ENCODE measurements at places on chromosomes 5 and 9.

DNA sequence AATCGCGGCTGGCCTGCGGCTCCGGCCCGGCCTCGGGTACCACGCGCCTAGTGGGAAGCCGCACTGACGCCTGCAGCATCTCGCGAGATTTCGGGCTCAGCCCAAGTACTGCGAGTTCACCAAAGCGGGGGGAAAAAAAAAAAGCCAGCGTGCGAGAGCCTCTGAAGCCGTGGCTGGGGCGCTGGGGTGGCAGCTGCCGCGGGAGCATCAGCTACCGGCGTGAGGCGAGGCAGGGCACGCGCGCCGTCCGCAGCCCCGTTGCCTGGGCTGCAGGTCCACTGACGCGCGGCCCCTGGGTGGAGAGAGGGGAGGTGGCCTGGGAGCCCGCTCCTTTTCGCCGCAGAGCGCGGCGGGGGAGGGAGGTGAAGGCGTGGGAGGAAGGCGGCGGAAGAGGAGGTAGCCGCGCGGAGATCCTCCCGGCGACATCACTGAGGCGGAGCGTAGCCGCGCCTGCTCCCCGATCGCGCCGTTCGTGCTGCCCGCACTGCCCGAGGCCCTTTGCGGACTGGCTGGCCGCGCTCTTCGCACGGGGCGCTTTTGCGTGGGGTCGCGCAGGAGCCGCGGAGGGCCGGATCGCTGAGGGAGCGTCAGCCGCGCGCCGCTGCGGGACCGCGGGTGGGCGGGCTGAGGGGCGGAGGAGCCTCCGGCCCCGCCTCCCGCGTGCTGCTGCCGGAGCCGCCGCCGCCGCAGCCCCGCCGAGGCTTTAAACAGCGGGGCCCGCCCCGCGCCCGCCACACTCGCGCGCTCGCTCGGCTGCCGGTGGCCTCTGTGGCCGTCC is at the start of gene SLC12A2:
Gene SLC12A2 (plus strand): TSS at position 734 of the 778 bp plus-strand sequence. CDS start 189 bp downstream, outside the sequence.
- DNase-seq, result peak; percentile 98

DNA sequence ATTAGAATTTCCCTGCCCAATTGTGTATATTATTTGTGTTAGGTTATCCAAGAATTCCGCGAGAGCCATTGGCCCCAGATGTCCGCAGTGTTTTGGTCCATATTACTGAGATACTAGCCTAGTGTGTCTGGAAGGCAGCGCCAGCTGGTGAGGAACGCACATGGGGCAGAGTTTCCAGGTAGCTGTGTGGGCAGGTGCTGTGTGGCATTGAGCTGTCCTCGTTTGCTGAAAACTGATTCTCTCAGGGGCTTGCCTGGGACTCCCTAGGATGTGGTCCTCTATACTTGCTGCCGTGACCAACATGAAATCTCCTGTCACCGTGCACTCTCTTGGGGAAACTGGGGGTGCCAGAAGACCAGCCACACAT is 288.7 kb downstream of the FANCC start:
- DNase-seq, result no peak

DNA sequence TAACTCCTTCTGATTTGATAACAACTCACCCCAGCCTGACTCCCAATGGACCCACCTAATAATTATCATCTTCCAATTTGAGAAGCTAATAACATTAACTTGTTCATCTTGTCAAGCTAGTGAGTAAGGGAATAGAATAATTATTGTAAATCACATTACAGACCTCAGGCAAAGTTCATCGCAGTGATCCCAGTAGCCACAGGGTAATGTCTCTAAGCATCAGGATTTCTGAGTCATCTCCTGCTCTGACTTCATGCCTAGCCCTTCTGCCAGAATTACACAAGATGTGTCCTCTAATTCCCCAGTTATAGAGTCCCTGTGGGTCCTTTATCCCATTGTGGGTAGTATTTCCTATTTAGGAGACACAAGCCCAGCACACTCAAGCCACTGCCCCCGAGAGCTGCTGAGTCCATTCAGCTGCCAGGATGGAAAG is 365.7 kb downstream of the DEPDC1B start:
- DNase-seq, result no peak

- DNase-seq, result no peak
Measured at GRCh38 chr5:91007780-91008402, 375.2 kb downstream of the ARRDC3 start.

DNA sequence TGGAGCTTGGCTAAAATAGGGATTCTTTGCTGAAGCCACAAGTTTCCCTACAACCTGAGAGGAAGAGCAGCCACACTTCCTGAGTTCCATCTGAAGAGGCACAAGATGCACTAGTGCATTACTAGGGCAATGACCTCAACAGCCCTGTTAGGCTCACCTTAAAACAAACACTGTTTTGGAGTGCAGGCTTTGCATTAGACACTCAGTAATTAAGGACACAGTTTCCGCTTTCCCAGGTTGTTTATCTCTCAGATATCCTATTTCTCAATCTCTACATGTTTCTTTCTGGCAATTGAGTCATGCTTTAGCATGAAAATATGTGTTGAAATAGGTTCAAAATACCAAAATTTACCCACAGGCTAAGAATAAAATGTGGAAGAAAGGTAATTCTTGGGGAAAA is 34.2 kb downstream of the EMB start:
- DNase-seq, result no peak

- no peak for DNase-seq
Measured at GRCh38 chr5:56313004-56313531, 79.9 kb upstream of the ANKRD55 start.

DNA sequence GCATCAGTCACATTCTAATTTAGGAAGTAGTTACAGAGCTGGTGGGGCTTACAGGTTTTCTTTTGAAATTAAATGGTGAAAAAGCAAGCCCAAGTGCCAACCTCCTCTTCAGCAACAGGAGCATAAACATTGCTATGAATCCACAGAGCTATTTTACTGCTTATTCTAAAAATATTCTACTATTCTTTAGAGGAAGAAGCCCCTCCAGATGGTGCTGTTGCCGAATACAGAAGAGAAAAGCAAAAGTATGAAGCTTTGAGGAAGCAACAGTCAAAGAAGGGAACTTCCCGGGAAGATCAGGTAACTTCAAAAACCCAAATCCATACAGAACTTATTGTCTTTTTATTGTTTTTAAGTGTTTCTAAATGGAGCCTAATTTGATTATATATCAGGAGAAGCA is 202.8 kb downstream of the CWC27 start:
- DNase-seq, result no peak

GRCh38 chr5:43772764-43773477 is 169.9 kb downstream of the NNT start:
- no peak for DNase-seq

- DNase-seq, result peak; percentile 48
Measured at GRCh38 chr5:7869474-7870136, 657 bp downstream of the MTRR start.

- no peak for DNase-seq
Measured at GRCh38 chr5:160486573-160486972, 64.9 kb downstream of the PTTG1 start.

DNA sequence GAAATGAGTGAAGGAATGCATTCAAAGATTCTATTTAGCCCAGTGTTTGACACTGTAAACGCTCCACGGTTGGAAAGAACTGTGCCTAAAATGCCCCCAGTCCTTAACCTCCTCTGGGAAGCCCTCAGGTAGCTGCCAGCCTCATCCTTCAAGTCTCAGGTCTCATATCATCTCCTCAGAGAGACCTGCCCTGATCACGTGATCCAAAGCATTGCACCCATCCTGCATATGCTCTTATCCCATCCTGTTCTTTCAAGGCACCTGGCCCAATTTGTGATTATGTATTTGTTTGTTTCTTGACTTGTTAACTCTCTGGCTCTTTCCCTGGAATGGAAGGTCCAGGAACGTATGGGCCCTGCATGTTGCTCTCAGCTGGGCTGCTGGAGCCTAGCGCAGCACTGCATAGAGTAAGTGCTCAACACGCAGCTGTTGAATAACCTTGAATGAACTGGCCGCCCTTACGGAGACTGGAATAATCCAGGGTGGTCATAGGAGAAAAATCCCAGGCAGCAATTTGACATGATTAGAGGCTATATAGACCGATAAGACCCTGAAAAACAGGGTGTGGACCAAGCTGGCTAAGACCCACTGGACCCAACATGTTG is 8.7 kb downstream of the C1QTNF2 start:
- DNase-seq, result no peak

- DNase-seq, result peak; percentile 91
Measured at GRCh38 chr9:89603767-89604665, 796 bp upstream of the GADD45G start.

DNA sequence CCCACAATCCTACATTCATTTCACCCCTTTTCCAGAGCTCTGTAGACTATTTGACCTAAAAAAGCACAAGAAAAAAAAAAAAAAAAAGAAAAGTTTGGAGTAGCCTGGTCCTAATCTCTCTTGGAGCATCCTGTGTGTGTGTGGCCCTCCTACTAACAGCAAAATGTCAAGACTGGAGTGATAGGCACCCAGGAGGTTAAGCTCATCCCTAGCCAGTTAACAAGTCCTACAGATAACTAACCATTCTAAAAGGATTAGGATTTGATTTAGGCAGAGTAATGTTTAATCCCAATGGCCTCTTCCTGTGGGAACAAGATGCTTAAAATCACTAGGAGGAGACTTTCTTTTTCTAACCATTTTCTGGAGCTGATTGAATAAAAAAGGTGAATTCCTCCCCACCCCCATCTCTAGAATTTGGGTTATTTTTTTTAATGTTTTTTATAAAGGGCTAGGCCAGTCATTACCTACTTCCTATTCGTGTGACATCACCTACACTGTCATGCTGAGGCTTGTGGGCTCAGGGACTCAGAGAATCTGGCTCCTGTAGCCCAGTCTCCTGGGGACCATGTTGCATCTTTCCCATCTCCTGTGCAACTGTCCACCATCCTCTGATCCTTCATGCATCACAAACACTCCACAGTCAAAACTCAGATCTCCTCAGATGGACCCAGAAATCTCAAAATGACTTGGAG is 43.2 kb upstream of the NR3C1 start:
- DNase-seq, result no peak

DNA sequence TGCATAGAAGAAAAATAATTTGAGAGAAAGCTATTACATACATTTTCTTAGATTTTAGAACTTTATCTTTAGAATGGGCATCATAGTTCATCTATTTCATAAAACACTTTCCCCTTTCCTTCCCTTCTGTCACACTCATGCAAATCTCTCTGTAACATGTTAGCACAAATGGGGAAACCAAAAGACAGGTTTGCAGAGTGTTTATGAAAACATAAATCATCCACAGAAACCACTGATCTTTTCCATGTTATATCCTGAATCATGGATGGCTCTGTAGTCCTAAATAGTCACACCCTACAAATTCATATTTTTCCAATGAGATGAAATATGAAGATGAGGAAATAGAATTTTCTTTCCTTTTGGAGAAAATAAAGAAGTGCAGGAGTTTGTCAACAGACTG is 122.9 kb upstream of the PTGER4 start:
- no peak for DNase-seq

DNA sequence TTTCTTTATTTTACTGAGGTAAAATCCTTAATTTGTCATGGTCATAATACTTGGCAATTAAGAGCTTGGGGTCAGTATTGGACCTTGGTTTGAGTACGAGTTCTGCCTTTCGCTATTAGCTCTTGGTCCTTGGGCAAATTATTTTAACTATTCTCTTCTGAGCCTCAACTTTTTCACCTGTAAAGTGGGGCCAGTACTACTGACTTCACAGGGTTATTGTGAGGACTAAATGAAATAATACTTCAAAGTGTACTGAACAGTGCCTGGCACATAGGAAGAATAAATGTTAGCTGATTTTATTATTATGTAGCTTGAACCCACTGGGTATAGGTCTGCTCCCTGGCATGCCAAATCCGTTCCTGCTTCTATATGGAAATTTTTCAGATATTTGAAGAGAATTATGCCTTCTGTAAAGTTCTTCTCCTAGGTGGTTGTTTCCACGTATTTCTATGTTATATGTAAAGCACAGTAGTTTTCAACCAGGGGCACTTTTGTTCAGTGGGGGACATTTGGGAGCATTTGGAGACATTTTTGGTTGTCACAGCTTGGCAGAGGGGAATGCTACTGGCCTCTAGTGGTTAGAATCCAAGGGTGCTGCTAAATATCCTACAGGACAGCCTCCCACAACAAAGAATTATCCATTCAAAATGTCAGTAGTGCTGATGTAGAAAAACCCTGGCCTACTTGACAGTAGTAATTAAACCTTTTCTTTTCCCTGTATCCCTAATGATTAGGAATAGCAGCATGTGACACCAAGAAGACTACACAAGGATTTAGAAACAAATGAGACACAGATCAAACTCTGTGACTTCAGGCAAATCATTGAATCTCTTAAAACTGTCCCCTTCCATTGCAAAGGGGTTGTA is 4.5 kb downstream of the RCL1 start:
- peak; percentile 57 for DNase-seq

- no peak for DNase-seq
Measured at GRCh38 chr9:132670457-132671391, at the start of gene GTF3C4. GTF3C4 (plus strand) TSS chr9:132670464; CDS start chr9:132670599, 135 bp downstream.

DNA sequence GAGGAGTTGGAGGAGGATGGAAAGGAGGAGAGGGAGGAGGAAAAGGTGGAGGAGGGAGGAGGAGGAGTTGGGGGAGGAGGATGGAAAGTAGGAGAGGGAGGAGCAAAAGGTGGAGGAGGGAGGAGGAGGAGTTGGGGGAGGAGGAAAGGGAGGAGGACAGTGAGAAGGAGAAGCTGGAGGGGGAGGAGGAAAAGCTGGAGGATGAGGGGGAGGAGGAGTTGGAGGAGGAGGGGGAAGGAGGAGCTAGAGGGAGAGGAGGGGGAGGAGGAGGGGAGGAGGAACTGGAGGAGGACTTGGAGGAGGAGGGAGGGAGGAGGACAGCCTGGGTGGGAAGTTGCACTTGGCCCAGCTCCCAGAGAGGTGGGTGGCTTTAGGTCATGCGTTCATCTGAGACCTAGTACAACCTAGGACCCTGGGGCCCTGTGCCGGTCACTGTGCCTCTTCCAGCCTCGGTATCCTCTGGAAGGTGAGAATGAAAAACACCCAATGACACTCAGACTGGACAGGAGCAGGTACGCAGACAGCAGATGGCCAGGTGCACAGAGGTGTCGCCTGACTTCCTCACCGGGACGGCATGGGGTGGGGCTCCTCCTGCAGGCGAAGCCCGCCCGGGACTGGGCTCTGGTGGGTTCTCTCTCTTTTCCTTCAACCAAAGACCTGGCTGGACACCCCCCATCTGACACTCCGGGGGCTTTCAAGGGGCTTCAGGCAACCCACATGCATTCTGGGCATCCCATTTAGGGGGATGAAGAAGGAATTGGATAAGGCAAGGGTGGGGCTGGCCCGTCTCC is 12.2 kb upstream of the SLC2A6 start:
- no peak for DNase-seq

DNA sequence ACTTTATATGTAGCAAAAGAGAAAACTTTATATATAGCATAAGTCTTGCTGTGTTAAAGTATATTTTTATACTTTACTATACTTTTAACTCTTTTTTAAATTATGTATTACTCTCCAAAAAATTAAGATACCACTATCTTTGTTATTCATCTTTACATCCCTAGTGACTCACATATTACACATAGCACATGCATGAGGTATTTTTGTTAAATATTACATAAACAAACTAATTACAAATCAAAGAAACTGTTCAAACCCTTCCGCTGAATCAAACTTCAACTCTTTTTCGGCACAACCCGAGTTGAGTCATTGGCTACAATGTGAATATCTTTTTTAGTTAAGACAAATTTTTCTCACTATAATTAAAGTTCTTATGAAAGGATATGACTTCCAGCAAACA is 32.1 kb downstream of the NADK2 start:
- DNase-seq, result no peak

GRCh38 chr5:3077684-3078083 is 326.2 kb upstream of the IRX2 start:
- DNase-seq, result no peak

Measured in stomach (tissue), 19 donors.